ENCODE measurements at places on chromosomes 4 and X. TPM values are rescaled to one million over a fixed set of nuclear protein-coding genes. Genes with fewer than 3 reads are reported as not detected.

Gene XAGE1A
- total RNA-seq, result not detected

Gene STBD1
- 10.1 TPM for total RNA-seq

Gene SSX4B
- not detected for total RNA-seq

Gene ERCC6L
- 9.8 TPM for total RNA-seq

Gene CT45A3
- total RNA-seq, result 0.23 TPM

Gene RTL3
- not detected for total RNA-seq

Gene TXK
- not detected for total RNA-seq

Gene FAT1
- total RNA-seq, result 153 TPM

Gene MAGEC3
- not detected for total RNA-seq

Gene PDZD4
- 3.4 TPM for total RNA-seq

Gene SLC16A2
- total RNA-seq, result 22.7 TPM

Gene EREG
- total RNA-seq, result 28.3 TPM

Gene TMLHE
- total RNA-seq, result 10.5 TPM

Data from A549 treated with GW870086 at 1 μM for 4 hours (cell line).